ENCODE measurements at places on chromosomes 6 and 20. TPM values are rescaled to one million over a fixed set of nuclear protein-coding genes. Genes with fewer than 3 reads are reported as not detected.

VIP gene
- total RNA-seq, result not detected

DNA sequence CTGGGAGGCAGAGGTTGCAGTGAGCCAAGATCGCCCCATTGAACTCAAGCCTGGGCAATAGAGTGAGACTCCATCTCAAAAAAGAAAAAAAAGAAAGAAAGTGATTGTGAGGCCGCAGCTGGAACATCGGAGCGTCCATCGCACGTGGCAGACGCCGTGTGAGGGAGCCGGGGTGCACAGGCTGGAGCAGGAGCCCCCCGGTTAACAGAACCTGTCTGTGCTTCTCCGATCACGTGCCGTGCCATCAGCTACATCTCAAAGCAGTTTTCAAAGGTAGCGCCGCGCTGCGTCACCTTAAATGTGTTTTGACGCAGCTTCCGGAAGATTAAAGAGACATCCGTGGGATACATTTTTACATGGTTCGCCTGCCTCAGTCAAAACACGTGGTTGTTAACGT is 138.9 kb downstream of the TAF4 start:
- DNase-seq, result no peak

TXLNB gene
- not detected for total RNA-seq

WFDC11 gene
- total RNA-seq, result not detected

GUCA1A gene
- not detected for total RNA-seq

GRCh38 chr20:40812415-40812925 is 123.4 kb upstream of the MAFB start:
- no peak for DNase-seq

DNA sequence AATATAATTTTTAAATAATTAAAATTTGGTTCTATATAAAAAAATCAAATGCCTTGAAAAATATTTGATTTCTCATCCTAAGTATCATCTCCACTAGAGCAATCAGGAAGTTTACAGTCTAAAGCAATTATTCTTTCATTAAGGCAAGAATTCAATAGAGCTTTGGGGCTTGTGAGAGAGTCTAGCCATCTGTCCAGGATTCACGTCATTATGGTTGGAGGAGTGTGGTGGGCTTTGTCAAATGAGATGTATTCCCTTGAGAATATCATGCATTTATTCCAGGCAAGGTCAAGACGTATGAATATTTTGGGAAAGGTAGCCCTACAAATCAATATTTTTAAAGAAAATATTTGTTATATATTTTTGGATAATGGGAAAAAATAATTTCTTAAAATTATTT is 132.4 kb downstream of the ELOVL4 start:
- DNase-seq, result no peak

- DNase-seq, result no peak
Observed at GRCh38 chr6:4932228-4932903, 71.5 kb downstream of the RPP40 start.

GRCh38 chr6:138817799-138818198 is 21.9 kb downstream of the ECT2L start:
- DNase-seq, result no peak

PRR18 gene
- 0.35 TPM for total RNA-seq

GRCh38 chr6:137726582-137726981 is 140.5 kb upstream of the TNFAIP3 start:
- no peak for DNase-seq

DNA sequence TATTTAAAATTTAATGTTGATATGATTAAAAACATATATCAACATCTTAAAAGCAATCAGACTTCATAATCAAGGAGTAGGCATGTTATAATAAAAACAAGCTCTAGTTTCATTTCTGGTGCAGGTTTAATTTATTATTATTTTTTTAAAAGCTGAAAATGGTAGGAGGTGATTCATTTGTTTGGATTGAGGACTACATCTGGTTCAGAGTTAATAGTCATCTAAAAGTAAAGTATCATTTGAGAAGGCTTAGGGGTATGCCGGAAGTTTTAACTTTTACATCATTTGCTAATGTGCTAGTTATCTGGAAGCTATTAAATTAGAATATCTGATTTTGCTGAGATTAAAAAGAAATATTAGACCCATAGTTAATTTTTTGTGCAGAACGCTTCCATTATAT is 169.5 kb upstream of the LAMA2 start:
- DNase-seq, result no peak

GRCh38 chr6:42339991-42340401 is 111.7 kb downstream of the TRERF1 start:
- DNase-seq, result no peak

- no peak for DNase-seq
Observed at GRCh38 chr6:49497304-49497703, 2.4 kb upstream of the GLYATL3 start.

SLCO4A1 gene
- total RNA-seq, result 91.6 TPM

GRCh38 chr20:22829356-22829755 is 205.8 kb upstream of the SSTR4 start:
- no peak for DNase-seq

DNA sequence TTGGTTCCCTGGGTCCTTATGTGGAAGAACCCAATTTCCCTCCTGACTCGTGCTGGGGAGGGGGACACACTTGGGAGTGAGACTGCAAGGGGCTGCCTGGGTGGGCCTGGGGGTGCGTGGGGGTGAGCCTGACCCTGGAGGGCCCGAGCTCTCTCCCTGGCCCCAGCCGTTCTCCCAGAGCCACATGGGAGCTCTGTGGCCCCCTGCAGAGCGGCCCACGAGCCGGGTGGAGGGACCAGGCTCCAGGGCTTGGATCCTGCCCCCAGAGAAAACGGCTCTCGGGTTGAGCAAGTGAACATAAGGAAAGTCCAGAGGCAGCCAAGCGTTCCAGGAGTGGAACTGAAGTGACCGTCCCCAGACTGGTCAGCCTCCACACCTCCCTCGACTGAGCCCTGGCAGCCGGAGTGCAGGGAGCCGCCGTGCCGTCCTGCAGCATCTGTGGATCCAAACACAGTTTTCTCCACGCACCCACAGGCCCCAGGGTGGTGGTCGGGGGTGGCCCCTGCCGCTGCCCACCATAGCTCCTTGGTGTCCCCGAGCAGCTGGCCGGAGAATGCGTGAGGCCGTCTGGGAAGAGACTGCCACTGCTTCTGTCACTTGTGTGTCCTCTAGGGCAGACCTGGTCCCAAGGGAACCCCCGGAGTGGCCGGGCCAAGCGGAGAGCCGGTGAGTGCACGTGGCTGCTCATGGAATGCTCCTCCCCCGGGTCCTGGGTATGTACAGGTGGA is 10.6 kb downstream of the COL9A3 start:
- DNase-seq, result no peak

- DNase-seq, result no peak
Observed at GRCh38 chr6:90484385-90484784, 102.5 kb downstream of the MAP3K7 start.

DNA sequence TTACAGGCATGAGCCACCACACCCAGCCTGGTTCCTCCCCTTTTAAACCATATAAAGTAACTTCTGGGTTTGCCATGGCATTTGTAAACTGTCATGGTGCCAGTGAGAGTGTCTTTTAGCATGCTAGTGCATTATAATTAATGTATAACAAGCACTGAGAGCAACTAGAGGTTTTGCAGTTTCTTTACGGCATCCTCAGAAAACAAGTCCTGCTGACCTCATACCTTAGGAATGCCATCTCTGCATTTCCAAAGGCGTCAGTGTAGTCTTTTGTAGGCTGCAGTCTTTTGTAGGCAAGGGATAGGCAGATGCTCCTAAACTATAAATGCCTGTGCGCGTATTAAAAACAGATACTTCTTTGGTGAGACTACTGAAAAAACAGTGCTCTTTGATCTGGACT is 75.0 kb upstream of the EZR start:
- peak; percentile 42 for DNase-seq

TMEM217 gene
- not detected for total RNA-seq

DNA sequence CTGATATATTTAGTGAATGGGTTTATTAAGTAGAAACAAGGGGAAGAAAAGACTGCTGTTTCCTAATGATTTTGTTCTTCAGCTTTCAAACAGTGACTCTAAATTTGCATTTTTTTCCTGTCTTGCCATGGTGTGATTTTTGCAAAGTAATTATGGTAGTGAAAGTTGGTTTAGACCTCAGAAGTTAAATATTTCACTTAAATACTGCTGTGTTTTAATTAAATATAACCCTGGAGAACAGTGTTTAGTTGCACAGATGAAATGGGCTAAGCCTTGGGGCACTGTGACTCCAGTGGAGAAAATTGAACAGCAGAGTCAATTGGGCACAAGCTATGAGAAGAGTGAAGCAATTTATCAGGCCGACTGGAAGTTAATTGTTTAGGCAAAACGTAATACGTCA is 111.1 kb upstream of the MCHR2 start:
- no peak for DNase-seq

GRCh38 chr6:2697291-2697690 is 53.4 kb downstream of the MYLK4 start:
- no peak for DNase-seq

GRCh38 chr20:38649275-38649891 is 47.8 kb downstream of the ARHGAP40 start:
- peak; percentile 21 for DNase-seq

PCSK2 gene
- 1.2 TPM for total RNA-seq

DNA sequence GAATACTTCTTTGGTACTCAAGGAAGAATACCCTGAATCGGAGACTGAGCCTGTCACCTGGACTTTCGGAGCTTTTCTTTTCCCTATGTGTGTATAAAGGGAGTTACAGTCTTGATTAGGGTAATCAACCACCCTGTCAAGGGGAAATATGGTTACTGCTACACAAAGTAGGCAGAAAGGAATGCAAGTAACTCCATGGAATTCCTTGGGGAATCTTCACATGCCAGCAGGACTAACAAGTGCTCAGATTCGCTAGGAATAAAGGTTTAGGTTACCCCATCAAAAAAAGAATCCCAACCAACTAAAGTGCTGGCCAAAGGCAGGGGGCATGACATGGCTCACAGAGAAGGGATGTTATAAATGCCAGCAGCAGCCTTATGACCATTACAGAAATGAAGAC is 10.4 kb downstream of the KCNS1 start:
- DNase-seq, result no peak

DNA sequence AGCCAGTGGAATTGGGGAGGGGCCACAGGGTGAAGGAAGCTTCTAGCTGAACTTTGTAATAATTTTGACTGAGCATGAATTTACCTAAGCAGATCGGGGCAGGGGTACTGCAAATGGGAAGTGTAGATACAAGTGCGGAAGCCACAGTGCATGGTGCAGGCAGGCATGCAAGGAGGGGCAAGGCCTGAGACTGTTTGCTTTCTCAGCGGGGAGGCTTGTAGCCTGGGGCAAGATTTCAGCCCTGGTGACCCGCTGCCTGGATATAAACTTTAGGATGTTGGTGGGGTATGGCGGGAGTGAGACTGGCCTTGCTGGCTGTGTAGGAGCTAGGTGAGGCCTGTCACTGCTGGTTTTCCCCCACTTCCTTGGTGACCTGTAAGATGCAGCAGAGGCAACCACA is 266.4 kb upstream of the PREP start:
- DNase-seq, result no peak

DNA sequence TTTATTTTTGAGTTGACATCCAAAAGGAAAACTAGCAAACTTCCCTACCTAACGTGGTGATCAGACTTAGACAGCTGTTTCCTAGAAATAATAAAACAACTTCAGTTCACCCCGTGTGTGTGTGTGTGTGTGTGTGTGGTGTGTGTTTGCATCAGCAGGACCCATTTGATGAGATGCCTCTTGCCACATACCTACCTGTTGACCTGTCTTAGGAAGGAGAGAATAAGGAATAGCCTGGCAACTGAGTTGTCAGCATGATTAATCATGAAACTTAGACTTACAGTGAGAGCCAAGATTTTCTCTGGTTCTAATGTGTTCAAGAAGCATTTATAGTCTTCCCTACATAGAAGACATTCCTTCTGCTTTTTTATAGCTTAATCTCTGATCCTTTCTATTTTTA is 16.1 kb upstream of the PBOV1 start:
- DNase-seq, result no peak

LIN28B gene
- total RNA-seq, result not detected

- no peak for DNase-seq
Observed at GRCh38 chr6:157229132-157229618, 94.1 kb downstream of the TMEM242 start.

GRCh38 chr6:158003910-158004700 is 22.4 kb downstream of the SYNJ2 start:
- no peak for DNase-seq

- DNase-seq, result no peak
Observed at GRCh38 chr6:87274660-87275274, 47.6 kb upstream of the SMIM8 start.

CCR6 gene
- total RNA-seq, result not detected

SLC35B3 gene
- 8.3 TPM for total RNA-seq

- no peak for DNase-seq
Observed at GRCh38 chr6:7726416-7727085, 652 bp downstream of the BMP6 start.

GSTA1 gene
- total RNA-seq, result not detected

DNA sequence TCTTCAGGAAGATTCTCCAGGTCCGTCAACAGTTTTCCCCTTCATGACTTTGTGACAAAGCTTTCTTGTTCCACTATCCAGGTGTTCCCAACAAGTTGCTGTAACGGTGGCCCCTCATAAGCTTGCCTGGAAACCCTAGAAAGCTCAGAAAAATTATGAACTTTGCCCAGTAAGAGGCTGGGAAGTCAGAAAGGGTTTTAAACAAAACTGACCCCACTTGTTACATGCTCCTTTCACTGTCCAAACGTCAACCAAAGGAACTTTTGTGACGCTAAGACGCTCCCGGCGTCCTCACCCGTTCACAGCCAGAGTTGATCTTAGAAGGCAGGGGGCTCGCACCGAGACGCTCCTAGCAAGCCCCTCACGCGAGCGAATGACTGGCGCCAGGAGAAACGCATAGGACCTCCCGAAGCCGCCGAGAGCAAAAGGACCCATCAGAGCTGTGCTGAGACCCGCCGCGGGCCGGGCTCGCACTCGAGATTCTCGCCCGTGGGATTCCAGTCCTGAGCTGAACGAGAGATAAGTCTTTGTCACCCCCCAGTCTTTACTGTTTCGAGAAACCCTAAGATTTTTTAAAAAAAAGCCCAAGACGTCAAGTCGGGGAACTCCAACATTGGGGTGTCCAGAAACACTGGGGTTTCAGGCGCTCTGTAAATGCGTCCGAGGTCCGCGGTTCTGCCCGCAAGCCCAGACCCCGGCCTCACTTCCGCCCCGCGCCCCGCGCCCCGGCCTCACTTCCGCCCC is 544 bp upstream of the ACAT2 start:
- DNase-seq, result no peak

MAS1L gene
- not detected for total RNA-seq

ERVFRD-1 gene
- not detected for total RNA-seq

PROKR2 gene
- not detected for total RNA-seq

All from NCI-H460 (cell line).